ENCODE measurements at places on chromosomes 3 and 15.

GRCh38 chr3:50639055-50639494 is 22.1 kb downstream of the MAPKAPK3 start:
- no peak for DNase-seq

DNA sequence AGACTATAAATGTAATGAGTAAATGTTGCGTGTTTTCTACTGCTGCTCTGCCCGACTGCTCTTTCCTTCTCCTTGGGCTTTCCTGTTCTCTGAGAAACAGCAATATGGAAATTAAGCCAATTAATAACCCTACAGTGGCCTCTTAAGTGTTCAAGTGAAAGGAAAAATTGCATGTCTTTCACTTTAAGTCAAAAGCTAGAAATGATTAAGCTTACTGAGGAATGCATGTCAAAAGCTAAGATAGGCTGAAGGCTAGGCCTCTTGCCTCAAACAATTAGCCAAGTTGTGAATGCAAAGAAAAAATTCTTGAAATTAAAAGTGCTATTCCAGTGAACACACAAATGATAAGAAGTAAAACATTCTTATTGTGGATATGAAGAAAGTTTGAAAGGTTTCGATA is 55.0 kb downstream of the ATP2C1 start:
- no peak for DNase-seq

DNA sequence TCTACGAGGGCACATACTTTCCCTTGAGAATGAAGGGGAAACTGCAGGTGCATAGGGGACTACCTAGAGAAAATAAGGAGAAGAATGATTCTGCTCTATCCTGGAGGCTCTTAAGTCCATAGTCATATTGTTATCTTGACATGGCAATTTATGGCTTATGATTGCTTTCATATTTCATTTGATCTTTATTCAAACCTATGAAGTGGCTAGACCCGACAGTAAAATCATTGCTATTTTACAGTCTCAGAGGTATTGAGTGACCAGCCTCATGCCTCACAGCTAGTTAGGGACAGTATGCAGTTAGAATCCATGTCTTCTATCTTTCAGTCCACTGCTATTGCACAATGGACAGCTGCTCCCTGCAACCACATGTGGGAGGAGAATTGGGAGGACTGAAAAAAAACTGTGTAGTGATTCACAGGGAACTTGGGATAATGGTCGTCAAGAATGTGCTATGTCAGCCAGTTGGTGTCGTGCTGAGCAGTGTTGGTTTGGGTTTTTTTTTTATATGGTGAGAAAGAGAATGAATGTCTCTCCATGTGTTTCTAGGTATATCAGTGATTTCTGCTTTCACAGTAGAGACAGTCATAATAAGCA is 63.2 kb upstream of the SPPL2A start:
- no peak for DNase-seq

- no peak for DNase-seq
These were observed 196.0 kb downstream of the ADAMTS9 start for GRCh38 chr3:64491843-64492242.

- DNase-seq: no peak
These were observed 77.9 kb upstream of the ARHGEF3 start for GRCh38 chr3:56879436-56880215.

DNA sequence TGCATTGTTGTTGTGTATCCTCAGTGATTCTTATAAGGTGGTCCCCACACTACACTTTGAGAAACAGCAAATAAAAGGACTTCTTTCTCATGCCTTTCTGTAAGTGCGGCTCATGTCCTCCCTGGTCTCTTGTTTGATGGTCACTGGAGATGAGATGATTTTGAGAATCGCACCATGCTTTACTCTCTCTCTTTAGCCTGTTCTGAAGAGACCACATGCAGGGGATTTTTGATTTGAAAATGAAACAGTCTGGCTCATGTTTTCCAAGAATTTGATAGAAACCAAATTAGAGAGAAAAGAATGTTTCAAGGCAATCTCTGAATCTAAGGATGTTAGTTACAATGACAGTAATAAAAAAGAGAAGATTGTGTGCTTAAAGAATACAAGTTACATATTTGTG is 18.0 kb downstream of the CLDN11 start:
- DNase-seq: no peak

DNA sequence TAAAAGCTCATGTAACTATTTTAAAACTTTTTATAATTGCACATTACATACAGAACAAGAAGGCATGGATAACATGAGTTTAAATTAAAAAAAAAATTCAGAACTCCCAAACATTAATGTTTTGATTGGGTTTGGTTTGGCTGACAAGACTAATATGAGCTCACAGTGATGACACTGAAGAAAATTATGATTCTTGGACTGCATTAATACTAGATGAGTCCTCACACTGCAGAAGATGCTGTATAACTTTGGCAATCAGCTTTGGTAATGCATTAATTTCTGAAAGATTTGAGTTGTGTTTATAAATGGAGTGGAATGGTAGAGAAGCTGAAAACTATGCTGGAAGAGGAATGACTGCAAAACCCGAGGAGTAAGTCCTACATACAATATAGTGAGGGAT is 358.9 kb downstream of the PLCL2 start:
- DNase-seq: no peak

- DNase-seq: no peak
These were observed 23.2 kb downstream of the CYFIP1 start for GRCh38 chr15:22956978-22957260.

DNA sequence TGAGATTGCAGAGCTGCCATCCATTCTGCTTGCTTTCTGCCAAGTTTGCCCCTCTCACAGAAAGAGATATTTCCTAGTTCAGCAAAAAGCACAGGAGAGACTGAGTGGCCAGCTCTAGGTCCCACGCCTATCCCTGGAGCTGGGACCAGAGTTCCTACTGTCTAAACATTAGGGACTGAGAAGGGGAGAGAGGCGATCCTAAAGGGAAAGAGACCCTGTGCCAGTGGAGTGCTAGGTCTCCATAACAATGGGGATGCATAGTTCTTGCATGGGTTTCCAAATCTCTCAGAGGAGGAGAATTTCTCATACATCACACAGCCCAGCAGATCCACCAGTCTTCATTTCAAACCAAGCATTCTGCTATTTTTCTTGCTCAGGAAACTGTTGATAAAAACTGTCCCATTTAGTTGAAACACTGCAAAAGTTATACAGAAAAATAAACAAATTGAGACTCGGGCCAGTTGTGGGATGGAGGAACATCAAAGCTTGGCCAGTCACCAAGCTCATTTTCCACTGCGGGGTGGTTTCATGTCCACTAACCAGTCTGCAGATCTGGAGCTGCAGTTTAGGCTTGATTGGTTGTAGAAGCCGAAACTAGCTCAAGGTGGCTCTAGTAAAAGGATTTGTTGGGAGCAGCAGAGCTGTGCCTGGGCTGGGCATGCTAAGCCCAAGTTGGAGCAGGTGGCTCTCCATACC is 62.7 kb downstream of the EEFSEC start:
- DNase-seq: no peak

DNA sequence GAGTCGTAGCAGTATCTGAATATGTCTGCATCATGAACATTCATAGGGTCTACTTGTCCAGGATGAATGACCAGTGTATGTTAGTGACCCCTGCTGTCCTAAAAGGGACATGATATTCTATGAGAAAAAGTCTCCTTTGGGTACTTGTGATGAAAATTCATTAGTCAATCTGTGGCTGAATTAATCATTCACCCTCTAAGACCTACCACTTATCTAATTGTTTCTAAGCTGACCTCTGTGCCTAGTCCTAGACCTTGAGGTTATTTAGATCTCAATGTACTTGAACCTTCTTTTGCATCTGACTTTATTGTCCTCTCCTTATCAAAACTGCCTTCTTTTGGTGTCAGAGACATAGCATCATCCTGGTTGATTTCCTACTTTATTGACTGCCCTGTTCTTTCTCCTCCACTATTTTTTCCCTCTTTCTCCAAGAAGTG is 799.3 kb downstream of the DIPK2A start:
- peak; percentile 68 for DNase-seq

DNA sequence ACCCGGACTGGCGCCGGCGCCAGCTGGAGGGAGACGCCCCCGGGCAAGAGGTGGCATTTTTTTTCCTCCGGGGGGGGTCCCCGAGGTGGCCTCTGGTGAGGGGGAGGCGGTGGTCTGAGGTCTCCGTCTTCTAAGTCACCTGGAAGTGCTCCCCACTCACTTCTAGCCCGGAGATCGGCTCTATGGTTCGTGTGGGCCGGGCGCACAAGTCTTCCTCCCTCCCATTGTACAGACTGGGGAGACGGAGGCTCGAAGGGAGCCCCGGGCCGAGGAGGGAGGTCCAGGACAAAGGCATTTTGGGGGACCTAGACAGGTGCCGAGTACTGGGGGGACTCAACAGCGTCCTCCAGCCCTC is 4.4 kb downstream of the GATA2 start:
- DNase-seq: no peak

GRCh38 chr3:45345846-45346580 is 42.4 kb upstream of the LARS2 start:
- no peak for DNase-seq

- DNase-seq: peak; percentile 83
These were observed 172.6 kb downstream of the FMN1 start for GRCh38 chr15:33021806-33022389.

GRCh38 chr3:27449530-27450150 is 34.5 kb downstream of the SLC4A7 start:
- no peak for DNase-seq

DNA sequence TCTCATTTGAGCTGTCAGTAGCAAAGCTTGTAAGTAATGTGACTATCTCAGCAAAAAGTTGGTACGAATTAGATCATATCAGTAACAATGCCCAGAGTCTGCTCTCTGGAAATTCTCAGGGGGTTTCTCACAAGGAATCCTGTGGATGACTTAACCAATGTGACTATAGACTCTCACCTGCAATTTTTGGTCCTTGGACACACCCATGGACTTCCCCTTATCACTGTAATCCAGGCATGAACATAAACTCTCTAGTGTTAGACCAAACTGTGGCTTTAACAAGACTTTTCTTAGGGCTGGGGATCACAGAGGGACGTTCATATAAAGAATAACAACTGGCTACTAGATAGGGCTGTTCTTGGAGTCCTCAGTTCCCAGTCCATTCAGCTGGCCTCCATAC is 3.9 kb upstream of the ZNF80 start:
- no peak for DNase-seq

All from kidney (tissue), 22 donors.